Right renal cortex interstitium (tissue), 3 donors: ENCODE measurements at places on chromosomes 16 and 17.

- DNase-seq: no peak
These were observed 6.8 kb downstream of the KIF18B start for GRCh38 chr17:44940768-44941167.

GRCh38 chr17:13385481-13385911 is 216.2 kb downstream of the HS3ST3A1 start:
- no peak for DNase-seq

- DNase-seq: no peak
These were observed 55.5 kb downstream of the SYT17 start for GRCh38 chr16:19223235-19224170.

GRCh38 chr16:14307527-14308367 is 236.6 kb downstream of the MRTFB start:
- no peak for DNase-seq

DNA sequence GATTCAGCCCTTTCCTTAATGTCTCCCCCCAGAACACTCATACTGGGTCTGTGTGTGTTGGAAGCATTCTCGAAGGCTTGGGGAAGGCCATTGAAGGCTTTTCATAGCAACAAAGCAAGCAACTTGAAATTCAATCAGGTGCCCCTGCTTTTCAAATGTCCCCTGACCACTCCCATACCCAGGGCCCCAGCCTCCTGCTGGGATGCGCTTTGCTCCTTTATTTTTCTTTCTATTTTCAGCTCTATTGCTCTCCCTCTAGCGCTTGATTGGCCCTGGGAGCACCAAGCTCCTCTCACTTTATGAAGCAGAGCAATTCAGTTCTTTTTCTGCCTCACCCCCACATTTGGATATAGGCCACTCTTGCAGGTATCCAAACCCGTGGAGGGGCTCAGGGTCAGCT is 92.0 kb downstream of the WSCD1 start:
- no peak for DNase-seq

- no peak for DNase-seq
These were observed 174.8 kb downstream of the RPTOR start for GRCh38 chr17:80719449-80719848.

GRCh38 chr17:50439008-50439407 is 13.0 kb downstream of the ACSF2 start:
- no peak for DNase-seq

- DNase-seq: no peak
These were observed 26.1 kb downstream of the MRPS23 start for GRCh38 chr17:57823469-57824401.

- no peak for DNase-seq
These were observed 20.7 kb downstream of the SLC47A1 start for GRCh38 chr17:19554393-19554792.

GRCh38 chr16:51393381-51394005 is 242.4 kb upstream of the SALL1 start:
- no peak for DNase-seq

DNA sequence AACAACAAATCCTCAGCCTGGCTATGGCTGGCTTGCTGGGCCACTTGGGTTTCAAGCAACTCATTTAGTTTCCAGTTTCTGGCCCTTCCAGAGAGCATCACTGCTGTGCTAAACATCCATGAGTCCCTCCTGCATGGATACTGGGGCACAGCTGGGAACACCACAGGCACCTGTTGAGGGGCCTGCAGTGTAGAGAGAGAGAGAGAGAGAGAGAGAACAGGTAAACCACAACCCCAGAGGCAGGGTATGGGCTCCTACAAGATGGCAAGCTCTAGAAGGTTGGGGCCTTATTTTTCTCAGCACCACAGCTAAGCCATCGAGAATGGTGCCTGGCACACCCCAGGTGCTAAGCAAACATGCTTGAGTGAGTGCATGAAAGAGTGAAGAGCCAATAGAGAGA is 120.3 kb downstream of the RBFOX3 start:
- DNase-seq: no peak

DNA sequence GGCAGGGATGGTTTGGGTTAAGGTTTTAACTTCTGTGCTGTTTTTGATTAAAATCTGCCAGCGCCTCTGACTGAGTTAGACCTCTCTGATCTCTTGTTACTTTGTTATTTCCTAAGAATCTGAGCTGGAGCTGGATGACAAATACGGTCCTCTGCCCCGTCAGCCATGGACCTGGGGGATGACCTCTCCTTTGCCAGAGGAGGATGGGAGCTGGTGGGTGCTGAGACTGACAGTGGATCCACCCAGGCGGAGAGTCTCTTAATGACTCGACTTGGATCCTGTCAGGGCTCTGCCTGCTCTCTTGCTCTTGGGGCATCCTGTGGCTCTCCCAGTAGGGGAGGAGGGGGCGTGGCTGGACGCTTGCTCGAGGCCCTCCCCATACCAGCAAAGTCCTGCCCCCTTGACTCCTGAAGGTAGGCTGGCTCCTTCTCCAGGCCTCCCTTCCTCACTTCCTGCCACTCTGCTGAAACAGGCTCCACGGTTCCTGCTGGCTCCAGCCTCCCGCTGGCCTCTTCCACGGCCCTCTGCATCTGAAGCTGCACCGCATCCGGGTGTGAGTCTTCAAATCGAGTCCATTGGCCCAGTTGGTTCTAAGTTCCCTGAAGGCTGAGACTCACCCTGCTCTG is 24.8 kb upstream of the MAP3K14 start:
- DNase-seq: no peak

DNA sequence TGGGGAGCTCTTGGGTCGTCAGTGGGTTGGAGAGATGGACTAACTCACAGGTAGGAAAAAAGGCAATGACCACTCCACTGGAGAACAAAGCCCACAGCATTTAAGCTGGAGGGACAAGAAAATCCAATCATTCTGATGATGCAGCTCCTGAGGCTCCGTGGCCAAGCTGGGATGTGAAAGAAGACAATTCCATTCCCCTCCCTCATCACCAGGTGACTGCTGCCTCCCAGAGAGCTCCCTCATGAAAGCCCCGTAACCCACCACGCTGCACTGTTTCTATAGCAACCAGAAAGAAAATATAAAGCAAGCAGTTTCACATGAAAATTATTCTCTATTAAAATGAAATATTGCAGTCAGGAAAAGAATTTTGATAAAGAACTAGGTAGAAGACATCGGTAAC is 15.2 kb downstream of the ANKRD11 start:
- no peak for DNase-seq
